ENCODE measurements at places on chromosomes 16 and 17.
A peak's percentile ranks its signal among the peaks of the same experiment; 100 is the strongest.

GRCh38 chr17:79840989-79841286 is 1.7 kb upstream of the CBX4 start:
- DNase-seq: no peak

DNA sequence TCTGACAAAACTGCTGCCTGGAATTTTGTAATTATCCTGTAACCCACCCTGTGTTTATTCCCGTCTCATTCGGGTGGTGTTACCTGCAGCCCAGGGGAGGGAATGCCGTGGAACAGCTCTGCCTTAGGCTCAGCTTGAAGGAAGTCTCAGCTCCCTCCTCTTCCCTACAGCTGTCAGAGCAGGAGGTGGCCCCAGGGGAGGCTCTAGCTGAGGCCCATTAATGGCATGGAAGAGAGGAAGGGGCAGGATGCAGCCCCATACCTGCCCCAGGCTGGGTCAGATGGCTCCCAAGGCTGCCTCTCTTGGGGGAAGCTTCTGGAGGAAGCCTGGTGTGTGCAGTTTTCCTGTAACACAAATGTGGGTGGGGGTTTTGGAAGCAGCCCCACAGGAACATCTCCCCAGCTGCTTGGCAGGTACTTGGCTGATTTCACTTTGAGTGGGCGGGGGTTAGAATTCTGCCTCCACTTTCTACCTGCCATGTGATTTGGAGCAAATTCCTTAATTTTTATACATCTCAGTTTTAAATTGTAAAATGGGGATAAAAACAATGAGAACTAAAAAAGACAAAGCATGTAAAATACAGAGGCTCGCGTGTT is 103.9 kb downstream of the MGAT5B start:
- DNase-seq: no peak

- no peak for DNase-seq
These were observed 37.6 kb upstream of the ACSF3 start for GRCh38 chr16:89055894-89056555.

GRCh38 chr17:60525685-60526514 is at the start of gene APPBP2:
TSS of gene APPBP2 (minus strand) at chr17:60526242. CDS start at chr17:60525931, 311 bp downstream.
- DNase-seq: peak; percentile 44

DNA sequence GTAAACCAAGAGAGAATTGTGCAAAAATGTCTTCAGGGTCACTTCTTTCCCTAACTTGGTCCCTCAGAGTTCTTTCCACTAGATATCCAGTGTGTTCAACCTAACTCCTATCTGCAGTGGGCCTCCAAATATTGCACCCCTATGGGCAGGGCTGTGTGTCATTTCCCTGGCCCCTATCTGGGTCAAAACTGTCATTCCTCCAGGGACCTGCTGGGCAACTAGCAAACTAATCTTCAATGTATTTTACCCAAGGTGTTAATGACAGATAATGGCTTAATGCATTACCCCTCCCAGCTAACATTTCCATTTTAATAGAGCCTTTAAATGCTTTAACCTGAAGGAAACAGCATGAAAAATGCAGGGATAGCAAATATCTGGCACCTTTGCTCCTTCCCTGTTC is 25.8 kb upstream of the SKAP1 start:
- no peak for DNase-seq

Measured in GOT3 (cell line).